ENCODE measurements at places on chromosomes 2 and 18.

GRCh38 chr2:32865399-32866068, 81.2 kb upstream of the LTBP1 start:
- no peak overlapping the region for H3K27ac ChIP-seq
- no peaks in the 10 kb centered on the region for H3K36me3 ChIP-seq
- peaks cover 6% of the 10 kb centered on the region for H3K27me3 ChIP-seq
- no peak for DNase-seq

GRCh38 chr2:24626131-24626530, 135.1 kb downstream of the NCOA1 start:
- H3K27ac ChIP-seq = no peak overlapping the region
- H3K4me3 ChIP-seq = no peak overlapping the region
- H3K4me1 ChIP-seq = peaks cover 7% of the 10 kb centered on the region
- H3K27me3 ChIP-seq = no peaks in the 10 kb centered on the region
- no peak for DNase-seq

DNA sequence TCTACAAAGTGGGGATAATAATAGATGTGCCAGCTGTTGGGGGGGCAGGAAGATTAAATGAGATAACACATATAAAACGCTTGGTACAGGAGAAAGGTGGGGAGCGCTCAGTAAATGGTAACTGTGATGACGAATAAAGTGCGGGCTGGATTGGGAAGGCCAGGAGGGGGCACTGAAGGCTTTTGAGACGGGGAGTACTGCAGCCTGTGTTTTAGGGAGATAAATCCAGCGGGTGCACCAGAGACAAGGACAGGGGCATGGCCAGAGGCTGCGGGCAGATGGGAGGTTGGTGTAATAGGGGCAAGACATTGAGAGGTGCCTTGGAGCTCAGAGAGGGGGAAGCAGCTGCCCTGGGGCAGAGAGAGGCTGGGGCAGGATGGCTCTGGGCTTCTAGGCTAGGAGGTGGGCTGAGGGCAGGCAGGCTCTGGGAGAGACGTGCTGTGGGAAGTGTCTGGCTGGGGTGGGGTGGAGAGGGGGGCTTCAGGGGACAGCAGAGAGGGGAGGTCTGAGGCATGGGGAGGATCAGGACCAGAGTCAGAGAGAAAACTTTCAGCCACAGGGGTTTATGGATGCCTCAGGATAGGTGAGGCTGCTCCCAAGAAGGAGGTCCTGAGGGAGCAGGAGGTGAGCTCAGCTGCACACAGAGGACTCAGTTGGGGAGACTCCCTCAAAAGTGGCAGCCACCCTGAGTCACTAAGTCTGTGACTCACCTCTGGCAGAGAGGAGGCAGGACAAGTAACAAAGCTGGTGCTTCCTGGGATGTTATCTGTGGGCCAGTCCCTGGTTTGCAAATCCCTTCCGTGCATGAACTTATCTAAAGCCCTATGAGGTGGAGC, 18.8 kb downstream of the TEX44 start:
- peak overlapping the region; percentile 8 for H3K4me3 ChIP-seq
- H3K4me1 ChIP-seq = peaks cover 46% of the 10 kb centered on the region
- DNase-seq = no peak
- no peaks in the 10 kb centered on the region for H3K27me3 ChIP-seq
- no peaks in the 10 kb centered on the region for H3K36me3 ChIP-seq

- DNase-seq = peak; percentile 28
- no peaks in the 10 kb centered on the region for H3K36me3 ChIP-seq
- peak overlapping the region; percentile 83 for H3K27ac ChIP-seq
- H3K27me3 ChIP-seq = peaks cover 3% of the 10 kb centered on the region
- H3K4me1 ChIP-seq = peaks cover 50% of the 10 kb centered on the region
- peak overlapping the region; percentile 22 for H3K4me3 ChIP-seq
Measured at GRCh38 chr2:174750923-174751441, 13.3 kb downstream of the CHRNA1 start.

- H3K4me1 ChIP-seq = no peaks in the 10 kb centered on the region
- H3K27me3 ChIP-seq = no peaks in the 10 kb centered on the region
- DNase-seq = no peak
- no peak overlapping the region for H3K27ac ChIP-seq
Measured at GRCh38 chr2:235004329-235004903, 52.6 kb downstream of the SH3BP4 start.

Data from activated B cell treated with CpG ODN at 0.5 μM for 24 hours (primary cell).